ENCODE measurements at places on chromosomes 1 and 21.

DNA sequence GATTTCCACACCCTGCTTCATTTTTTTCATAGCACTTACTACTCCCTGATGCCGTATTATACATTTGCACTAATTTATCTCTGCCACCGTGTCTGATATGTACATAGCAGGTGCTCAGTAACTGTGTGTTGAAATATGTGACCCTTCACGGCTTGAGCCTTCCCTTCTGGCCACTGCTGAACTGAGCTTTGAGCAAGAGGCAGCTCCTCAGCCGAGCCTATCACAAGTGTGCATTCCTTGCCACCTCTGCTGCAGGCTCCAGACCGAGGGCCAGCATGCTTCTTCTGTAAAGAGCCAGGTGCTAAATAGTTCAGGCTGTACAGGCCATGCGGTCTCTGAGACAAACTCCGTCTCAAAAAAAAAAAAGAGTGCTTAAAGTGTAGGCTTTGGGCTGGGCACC lies 22.6 kb downstream of the PLEKHM2 start:
- no peak for DNase-seq

DNA sequence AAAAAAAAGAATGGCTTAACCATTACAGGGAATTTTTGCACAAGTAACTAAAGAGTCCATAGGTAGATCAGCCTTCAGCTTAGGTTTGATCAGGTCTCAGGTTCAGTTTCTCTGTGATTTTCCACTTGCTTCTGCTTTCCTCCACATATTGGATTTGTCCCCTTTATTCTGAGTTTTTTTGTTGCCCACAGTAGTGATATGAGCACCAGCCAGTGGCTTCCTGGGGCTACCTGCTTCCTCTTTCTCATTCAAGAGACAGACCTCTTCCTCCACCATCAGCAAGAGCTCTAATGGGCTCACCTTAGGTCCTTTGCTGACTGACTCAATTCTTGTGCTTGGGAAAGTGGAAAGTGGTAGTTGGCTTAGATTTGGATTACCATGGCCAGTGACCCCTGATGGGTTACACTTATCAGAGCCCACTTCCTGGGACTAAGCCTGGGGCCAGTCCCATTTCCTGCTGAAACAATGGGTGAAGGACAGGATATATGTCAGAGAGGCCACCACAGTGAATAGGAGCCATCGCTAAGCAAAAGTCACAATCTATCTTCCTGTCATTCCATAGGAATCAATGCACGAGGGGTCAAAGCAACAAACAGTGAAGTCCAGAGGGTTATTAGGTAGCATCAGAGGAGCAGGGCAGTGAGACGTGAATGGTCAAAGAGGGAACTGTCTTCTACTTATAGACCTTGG lies 12.8 kb upstream of the PLA2G2E start:
- DNase-seq: no peak

DNA sequence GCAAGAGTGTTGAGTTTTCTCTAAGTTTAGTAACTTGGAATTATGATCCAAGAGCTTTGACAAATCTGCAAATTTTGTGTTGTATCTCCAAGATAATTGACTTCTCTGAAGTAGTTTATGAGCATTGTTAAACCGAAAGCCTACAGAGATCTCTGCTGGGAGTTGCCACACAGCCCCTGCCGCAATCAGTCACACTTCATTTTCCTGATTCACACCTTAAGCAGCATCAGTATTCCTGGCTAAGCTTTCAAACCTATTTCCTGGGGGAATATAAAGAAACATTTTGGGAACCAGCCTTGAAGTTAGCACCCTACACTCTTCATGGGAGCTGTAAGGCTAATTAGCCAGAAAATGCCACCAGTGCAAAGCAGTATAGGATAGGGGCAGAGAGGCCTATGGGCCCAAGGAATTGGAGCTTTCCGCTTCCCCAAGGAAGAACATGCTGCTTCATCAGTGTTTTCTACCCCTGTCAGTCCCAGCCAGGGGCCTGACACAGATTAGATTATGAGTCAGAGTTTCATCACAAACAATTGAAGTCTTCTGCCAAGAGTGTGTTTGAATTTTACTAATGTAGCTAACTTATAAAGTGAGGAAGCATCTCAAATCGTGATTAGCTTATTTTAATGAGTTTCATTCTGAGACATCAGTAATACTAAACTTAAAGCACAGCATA lies 23.2 kb upstream of the CACYBP start:
- DNase-seq: no peak

GRCh38 chr1:212606395-212607205 lies 2.0 kb upstream of the ATF3 start:
- DNase-seq: peak; percentile 53

GRCh38 chr1:223129229-223129901 lies 13.7 kb downstream of the TLR5 start:
- peak; percentile 80 for DNase-seq

DNA sequence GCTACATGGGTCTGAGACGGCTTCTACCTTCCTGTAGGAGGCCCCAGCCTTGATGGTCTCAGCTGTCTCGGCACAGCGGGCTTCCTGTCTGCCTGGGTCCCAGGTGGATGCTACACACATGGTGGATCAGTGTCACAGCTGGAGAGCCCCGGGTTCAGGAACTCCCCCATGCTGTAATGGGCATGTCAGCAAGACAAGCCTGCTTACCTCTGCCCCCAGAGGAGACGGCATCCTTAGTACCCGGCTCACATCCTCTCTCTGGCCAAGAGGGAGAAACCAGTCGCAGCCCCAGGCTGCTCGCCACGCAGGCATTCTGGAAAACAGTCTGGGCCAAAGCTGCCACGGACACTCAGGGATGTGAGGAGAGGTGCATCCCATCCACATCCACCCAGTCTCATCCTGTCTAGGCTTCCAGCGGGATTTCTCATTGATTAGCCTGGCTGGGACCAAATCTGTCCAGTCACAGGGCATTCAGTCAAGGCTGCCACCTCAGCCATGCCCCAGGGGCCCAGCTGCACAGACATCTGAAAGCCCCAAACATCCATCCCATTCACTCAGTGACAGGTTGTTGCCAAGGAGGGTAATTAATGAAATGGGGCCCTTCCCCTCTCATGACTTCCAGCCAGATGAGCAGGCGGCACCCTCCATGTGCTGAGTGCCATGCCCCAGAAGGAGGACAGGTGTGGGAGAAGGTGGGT lies 10.5 kb downstream of the SNAP47 start:
- DNase-seq: no peak

Measured in femur (tissue), 1 donor.